Upper lobe of left lung (tissue), 6 donors: ENCODE measurements at places on chromosomes 4 and X.

- DNase-seq = no peak
These were observed 41.1 kb upstream of the TMEM184C start for GRCh38 chr4:147576084-147576483.

DNA sequence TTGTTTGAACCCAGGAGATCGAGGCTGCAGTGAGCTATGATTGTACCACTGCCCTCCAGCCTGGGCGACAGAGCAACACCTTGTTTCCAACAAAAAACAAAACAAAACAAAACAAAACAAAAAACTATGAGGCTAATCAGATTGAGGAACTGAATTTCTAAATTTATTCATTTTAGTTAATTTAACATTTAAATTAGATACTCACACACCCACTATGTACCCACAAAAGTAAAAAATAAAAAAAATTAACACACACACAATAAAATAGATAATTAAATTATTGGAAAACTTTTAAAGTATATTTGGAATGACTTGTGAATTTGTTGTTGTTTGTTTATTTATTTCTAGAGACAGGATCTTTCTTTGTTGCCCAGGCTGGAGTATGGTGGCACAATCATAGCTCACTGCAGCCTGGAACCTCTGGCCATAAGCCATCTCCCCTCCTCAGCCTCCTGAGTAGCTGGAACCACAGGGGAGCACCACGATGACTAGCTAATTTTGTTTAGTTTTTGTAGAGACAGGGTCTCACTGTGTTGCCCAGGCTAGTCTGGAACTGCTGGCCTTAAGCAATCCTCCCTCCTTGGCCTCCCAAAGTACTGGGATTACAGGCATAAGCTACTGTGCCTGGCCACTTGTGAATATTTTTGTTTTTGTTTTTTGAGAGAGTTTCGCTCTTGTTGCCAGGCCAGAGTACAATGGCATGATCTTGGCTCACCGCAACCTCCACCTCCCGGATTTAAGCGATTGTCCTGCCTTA, 9.8 kb upstream of the ZNF157 start:
- no peak for DNase-seq

GRCh38 chrX:106481341-106481740, 130.4 kb upstream of the RADX start:
- DNase-seq = peak; percentile 28

DNA sequence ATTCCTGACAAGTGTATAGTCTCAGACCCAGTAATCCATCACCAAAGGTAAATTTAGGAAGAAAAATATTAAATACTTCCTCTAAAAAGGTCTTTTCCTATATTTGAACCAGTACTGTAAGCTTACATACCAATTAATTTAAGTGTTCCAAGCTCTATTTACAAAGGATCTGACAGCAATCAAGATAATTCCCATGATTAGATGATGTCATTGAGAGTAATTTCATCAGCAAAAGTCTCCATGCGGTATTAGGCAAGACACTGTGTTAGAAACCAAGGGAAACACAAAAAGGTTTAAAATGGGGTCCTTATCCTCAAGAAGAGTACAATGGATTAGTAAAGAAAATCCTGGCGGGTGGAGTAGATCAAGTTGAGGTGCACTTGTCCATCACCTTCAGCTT, 198.5 kb downstream of the PRDM5 start:
- no peak for DNase-seq

DNA sequence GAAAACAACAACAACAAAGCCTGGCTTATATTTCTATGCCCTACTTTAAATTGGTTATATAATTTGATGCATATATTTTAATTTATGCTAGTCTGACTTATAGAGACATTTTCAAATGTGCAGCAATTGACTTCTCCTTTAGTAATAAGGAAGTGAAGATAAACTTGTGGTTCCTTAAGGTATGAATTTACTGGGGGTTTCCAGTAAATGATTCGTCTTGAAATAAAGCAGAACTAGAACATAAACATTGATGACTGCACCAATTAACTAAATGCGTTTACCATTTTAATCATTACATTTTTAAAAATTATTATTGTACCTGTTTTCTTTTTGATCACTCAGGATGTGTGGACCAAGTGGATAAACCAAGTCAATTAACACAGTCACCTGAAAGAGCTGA, 99.6 kb upstream of the CCSER1 start:
- no peak for DNase-seq

GRCh38 chr4:100819505-100819904, 301.7 kb upstream of the EMCN start:
- no peak for DNase-seq

DNA sequence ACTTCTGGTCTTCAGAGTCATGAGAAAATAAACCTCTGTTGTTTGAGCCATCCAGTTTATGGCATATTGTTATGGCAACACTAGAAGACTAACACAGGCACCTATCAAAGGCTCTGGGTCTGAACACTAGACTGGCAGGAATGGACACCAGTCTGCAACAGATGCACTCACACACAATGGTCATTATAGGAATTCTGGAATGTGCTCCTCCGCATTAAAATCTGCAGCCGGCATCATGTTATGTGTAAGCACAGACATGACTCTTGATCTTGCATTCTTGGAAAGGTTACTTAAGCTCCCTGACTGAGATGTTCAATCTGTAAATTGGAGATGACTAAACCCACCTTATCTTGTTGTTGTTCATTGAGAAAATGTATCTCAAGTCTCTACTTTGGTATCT, 112.3 kb upstream of the ZNF518B start:
- no peak for DNase-seq

- DNase-seq = no peak
These were observed 133.6 kb upstream of the RASGEF1B start for GRCh38 chr4:81605271-81605670.

DNA sequence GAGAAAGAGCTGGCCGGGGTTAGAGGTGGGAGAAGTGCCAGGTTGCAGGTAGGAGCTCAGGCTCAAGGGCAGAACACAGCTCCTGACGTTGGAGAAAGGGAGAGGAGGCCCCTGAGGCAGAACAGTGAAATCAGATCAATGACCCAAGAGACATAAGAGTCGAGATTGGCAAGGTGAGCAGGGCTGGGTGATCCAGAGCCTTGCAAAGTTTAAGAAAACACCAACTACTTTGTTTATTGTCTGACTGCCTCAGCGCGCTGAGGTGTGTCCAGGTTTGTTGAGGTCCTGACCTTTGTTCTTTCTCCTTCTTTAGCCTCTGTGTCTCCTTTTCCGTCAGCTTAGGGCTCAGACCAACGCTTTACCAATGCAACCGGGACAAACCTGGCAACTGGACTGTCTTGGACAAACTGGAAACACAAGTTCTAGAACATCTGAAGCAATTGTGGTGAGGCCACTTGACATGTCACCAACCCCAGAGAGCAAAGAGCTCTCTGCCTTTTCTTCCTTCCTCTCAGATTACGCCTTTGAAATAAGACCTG, 28.3 kb downstream of the CHRNA9 start:
- no peak for DNase-seq

DNA sequence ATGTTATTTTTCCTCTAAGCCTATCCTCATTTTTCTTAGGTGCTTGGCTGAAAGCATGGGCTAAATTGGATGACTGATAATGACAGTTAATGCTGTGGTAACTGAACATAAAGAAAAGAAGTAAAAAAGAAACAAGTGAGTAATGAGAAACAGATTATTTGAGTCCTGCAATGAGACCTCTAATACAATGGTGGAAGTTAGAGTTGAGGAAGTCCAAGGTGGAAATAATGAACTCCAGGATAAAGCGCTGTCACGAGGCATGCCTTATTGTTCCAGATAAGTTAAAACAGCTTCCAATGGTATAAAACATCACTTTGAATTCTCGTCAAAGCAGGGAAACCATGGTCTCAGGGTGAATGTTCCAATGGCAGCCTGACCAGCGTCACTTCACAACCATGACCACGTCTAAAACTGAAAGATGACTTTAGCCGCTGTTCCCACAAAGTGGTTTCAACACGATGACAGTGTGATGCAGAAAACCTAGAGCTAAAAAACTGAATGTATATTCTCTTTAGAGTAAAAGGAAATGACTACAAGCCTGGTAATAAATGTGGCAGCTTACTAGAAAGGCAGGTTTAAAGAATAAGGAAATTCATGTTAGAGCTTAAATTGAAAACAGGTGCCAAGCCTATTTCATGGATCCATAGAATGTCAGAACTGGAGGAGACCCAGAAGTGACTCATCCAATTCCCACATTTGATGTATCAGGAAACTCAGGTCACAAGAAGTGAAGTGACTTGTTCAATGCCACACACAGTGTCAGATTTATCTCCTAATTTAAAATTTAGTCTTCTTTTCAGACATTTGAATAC, 202.6 kb upstream of the GYPA start:
- no peak for DNase-seq

GRCh38 chrX:111649638-111650037, 31.3 kb upstream of the ALG13 start:
- no peak for DNase-seq

DNA sequence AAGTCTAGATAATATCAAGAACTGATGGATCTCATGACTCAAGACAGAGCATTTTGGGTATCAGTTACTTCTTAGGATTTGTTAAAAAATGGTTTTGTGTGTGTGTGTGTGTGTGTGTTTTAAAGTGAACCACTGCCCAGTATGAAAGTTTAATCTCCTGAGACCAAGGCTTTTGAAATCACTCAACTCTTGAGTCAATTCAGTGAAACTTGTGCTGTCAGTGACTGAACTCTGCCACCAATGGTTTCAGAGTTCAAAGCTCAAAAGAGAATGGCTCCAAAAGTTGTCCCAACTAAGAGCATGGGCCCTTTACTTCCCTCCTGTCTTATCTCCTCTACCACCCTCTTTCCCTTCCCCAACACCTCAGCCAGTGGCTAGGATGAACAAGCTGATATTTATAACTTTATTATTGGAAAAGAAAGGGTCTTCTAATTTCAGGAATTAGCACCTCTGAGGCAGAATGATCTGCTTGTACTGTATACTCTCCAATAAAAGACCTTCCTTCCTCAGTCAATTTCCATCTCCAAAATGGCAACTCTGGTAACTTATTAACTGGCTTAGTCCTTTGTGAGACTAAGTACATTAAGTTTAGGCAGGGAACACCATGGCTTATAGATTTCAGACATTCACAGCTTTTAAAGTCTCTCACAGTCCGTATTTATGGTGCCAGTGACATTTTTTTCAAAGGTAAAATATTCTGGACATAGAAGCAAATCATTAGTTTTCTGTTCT, 152.2 kb downstream of the REPS2 start:
- DNase-seq = no peak

DNA sequence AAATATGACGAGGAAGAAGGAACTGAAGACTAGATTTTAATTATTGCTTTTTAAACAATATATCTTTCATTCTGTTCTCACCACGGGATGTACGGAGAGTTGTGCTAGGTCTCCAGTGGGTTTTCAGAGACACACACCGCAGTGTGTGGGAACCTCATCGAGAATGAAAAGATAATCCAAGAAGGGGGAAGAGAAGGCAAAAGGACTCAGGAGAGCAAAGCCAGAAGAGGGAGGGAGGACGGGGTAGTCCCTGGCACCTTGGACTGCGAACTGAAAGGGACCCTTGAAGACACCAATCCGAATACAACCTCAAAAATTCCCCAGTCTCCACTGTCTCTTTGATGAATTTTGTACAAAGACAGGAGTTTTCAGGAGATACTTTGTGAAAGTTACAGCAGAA, 932 bp upstream of the LEF1 start:
- DNase-seq = no peak

- DNase-seq = no peak
These were observed 854.4 kb upstream of the AGA start for GRCh38 chr4:178296669-178297068.

DNA sequence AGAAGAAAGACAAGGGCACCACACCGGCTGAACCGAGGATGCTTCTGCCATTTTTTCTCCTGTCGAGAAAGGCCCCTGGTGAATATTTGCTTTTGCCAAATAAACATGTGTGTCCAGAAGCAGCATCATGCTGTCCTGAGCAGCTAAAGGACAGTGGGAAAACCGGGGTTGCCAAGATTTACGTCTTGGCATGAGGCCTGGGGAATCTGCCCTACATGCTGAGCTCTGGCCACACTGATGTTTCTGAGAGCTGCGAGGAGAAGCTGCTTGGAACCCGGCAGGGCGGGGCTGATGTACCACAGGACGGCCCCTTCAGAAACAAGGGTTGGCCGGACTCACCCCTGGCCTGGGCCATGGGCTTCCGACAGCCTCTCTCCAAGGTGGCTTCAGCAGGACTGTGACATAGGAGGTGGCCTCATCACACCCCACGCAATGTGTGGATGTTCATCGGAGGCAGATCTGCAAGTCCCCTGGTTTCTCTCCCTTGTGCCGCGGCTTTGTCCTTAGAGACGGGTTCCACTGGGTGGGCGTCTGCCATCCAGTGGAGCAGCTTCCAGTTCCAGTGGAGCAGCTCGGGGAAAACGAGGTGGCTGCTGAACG, 42.2 kb upstream of the SORCS2 start:
- DNase-seq = no peak

DNA sequence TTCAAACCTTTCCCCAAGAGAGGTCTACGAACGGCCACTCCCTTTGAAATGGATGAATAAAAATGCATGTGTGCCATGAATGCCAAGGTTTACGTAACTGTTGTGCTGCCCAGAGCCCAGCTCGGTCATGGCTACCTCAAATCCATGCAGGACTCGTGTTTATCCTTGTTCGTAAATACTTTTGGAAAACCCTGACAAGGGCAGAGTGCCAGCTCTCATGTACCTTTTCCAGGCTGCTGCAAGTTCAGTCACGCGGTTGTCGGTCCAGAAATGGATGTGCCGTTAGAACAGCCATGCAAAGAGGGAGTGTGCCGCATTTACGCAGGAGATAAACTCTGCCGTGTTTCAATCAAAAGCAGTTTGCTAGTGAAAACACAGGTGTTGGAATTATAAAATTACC, 123.4 kb downstream of the AMELX start:
- DNase-seq = no peak

DNA sequence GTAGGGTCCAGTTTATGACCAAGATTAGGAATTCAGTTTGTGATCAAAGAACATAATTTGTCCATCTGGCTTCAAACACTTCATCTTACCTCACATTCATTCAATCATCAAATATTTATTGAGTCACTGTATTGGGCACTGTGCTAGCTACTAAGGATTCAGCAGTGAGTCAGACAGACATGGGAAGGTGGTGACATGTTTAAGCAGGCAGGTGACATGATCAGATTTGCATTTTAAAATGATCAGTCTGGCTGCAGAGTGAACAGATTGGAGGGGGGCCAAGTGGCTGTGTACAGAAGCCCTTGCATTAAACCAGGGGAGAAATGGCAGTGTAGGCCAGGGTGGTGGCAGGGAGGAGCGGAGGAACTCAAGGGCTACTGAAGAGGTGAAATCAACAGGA, 25.1 kb upstream of the APLN start:
- no peak for DNase-seq

GRCh38 chr4:175460414-175460813, 351.6 kb downstream of the GPM6A start:
- DNase-seq = no peak

DNA sequence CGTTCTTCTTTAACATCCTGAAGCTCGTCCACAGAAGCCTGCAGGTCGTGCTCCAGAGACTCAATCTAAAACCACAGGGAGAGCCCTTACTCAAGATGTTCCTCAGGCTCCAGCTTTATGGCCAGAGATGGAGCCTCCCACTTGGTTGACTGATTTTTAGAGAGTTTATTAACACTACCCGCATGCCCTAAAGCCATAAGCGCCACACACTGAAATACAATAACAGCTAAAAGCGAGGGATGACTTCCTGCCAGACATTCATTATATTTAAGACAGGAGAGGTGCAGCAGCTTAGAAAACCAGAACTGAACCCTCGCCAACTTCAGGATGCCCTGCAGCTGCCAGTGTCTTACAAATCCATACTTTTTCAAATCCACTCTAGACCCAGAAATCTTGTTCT, 42.0 kb downstream of the SOD3 start:
- DNase-seq = no peak
